ENCODE measurements at places on chromosomes 3 and 15.

DNA sequence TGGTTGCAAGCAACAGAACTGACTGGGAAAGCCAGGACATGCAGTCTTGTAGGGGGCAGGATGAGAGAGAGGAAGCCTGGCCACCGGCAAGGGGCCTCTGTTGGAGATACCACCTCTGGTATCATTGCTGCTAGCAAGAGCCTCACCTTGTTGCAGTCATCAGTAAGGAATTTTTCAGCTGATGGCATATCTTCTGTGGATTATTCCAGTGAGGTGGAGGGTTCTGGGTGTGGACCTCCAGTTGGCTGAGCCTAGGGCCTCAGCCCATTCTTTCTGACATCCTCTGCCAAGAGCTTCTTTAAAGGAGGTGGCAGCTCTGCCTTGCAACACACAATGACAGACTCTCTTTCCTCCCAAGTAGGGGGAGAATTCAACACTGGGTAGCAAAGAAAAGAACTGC is 128.9 kb downstream of the AQP9 start:
- DNase-seq = no peak

GRCh38 chr3:56611364-56611763 is 54.4 kb downstream of the CCDC66 start:
- no peak for DNase-seq

DNA sequence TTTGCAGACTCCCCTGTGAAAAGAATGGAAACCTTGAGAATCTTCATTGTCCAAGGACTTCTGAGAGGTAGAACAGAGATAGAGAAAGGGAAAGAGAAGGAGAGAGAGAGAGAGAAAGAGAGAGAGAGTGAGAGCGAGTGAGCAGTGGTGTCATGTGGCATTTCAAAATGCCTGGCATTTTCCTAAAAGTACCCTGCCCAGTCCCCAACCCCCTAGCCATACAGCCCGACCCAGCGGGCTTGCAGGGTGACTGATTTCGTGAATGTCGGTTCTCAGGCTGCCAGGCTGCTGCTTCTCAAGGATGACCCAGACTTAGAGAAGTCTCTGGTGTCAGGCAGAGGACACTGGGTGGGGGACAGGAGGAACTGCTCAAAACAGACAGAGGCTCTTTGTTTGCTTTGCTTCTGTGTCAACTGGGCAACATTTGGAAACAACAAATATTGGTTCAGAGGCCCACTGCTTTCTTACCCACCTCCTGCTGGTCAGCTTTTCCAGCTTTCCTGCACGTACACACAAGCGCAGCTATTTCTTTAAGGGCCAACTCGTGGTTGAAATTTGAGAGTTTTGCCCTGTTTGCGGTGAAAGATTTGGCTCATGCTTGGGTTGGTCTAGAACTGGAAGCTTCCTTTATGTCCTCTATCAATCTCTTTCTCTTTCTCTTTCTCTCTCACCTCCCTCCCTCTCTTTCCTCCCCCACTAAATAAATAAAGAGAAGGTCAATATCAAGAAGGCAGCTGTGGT is 3.7 kb upstream of the TF start:
- DNase-seq = peak; percentile 88

- DNase-seq = no peak
Measured at GRCh38 chr3:78314327-78314726, 1274.4 kb downstream of the ROBO2 start.

Data from OCI-M1 (cell line).